ENCODE measurements at places on chromosomes 11 and 22.
A peak's percentile ranks its signal among the peaks of the same experiment; 100 is the strongest.

GRCh38 chr22:37664249-37665101, 6.0 kb downstream of the PDXP start:
- DNase-seq: no peak

GRCh38 chr11:15146271-15147003, 31.7 kb downstream of the INSC start:
- no peak for DNase-seq

GRCh38 chr11:126416542-126417090, 61.1 kb downstream of the ST3GAL4 start:
- peak; percentile 62 for DNase-seq

GRCh38 chr11:116879800-116880625, 42.6 kb upstream of the APOA1 start:
- no peak for DNase-seq
